ENCODE measurements at places on chromosomes 4 and X.

DNA sequence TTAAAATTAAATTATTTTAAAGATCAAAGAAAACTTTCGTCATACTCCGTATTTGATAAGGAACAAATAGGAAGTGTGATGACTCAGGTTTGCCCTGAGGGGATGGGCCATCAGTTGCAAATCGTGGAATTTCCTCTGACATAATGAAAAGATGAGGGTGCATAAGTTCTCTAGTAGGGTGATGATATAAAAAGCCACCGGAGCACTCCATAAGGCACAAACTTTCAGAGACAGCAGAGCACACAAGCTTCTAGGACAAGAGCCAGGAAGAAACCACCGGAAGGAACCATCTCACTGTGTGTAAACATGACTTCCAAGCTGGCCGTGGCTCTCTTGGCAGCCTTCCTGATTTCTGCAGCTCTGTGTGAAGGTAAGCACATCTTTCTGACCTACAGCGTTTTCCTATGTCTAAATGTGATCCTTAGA, at the start of gene CXCL8:
Gene CXCL8, plus strand, starts transcription at position 217 of the 426 bp plus-strand sequence. Its CDS starts 90 bp downstream, at position 307.
- no peak for DNase-seq

- DNase-seq, result no peak
These were observed 119.9 kb upstream of the HS3ST1 start for GRCh38 chr4:11548597-11549082.

- no peak for DNase-seq
These were observed 318.4 kb upstream of the GIMD1 start for GRCh38 chr4:106687026-106687425.

DNA sequence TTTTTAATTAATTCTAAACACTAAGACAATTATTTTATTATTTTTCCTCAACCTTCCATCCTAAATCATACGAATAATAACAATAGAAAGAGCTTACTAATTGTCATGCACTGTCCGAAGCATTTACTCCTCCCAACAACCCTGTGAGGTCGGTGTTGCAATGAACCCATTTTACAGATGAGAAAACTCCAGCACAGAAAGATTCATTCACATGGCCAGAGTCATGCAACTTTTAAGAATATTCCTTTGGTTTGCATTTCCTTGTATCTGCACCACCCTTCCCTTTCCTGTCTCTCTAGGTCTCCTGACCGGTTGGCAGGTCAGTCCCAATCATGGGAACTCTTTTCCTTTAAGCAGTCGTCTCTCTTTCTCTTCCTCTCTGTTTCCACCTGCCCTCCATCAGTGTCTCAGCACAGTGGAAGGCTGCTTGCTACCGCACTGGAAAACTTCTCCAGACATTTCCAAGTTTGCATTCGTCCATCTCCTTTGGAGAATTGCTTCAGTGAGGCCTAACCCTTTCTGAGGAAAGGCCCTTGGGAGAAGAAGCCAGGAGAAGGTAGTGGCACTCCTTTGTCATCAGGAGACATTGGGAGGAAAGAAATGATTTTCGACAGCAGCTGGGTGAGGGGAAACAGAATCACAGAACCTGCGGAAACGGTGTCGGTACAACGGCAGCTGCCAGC, 1.9 kb upstream of the TMSB4X start:
- no peak for DNase-seq

DNA sequence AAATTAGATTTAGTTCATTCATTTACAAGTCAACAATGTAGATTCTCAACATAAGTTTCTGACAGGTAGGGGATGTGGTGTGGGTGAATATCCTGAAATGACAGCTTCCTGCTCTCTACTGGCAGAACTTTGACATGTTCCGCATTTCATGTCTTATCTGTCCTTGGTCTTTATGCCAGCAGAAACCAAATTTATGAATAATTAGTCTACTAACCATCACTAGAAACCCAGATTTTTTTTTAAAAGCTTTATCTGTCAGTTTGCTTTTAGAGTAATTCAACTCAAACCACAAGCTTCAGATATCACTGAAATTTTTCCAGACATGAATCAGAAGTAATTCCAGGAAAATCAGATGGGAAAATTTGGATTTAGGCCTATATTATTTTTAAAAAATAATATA, 17.9 kb downstream of the COQ2 start:
- no peak for DNase-seq

GRCh38 chr4:150104404-150105027, 26.3 kb downstream of the DCLK2 start:
- DNase-seq, result no peak

DNA sequence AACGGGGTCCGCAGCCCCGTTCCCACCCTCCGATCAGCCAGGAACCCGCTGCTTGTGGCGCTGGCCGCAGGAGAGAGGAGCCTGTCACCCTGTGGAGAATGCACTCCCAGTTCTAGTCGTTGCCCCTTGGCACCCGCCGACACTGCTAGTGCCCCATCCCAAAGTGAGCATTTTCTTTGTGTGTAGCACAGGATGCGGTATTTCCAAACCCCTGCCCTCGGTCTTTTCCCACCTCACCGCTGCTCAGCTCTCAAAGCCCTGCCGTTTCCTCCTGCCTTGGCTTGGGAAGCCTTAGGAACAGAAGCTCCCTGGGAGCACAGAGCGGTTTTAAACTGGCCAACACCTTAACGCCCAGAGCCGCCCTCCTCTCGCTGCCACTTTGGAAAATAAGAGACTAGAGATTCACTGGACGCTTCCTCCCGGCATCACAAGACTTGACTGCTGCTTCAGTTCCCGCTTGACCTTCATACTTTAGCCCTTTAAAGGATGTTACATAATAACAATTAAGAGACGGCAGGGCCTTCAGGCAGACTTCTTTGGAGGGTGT, 772 bp downstream of the CYP4V2 start:
- no peak for DNase-seq

- no peak for DNase-seq
These were observed 20.5 kb downstream of the GLRB start for GRCh38 chr4:157096439-157096838.

GRCh38 chrX:38857736-38858523, 56.7 kb downstream of the MID1IP1 start:
- DNase-seq, result no peak

GRCh38 chr4:80077639-80078038, 4.6 kb upstream of the ANTXR2 start:
- no peak for DNase-seq

DNA sequence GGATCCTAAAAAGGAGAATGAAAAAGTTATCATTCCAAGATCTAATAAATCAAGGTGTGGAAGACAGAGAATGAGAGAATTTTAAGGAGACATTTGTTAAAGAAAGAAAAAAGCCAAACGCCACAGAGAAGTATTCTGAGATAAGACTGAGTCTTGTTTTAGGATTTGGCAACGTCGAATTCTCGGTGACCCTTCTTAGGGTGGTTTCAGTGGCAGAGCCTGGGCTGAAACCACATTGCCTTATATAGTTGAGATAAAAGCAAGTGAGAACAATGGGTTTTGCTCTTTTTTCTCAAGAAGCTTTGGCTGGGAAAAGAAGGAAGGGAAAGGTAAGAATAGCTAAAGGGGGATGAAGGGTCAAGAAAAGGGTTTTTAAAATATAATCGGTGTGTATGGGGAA, 209.4 kb downstream of the VEGFC start:
- no peak for DNase-seq

GRCh38 chr4:56086073-56086541, 137.4 kb downstream of the CEP135 start:
- DNase-seq, result no peak

- no peak for DNase-seq
These were observed 48.4 kb downstream of the ANXA3 start for GRCh38 chr4:78599931-78600375.

- DNase-seq, result no peak
These were observed 15.2 kb upstream of the YTHDC1 start for GRCh38 chr4:68365068-68365467.

- DNase-seq, result no peak
These were observed 82.4 kb downstream of the MTNR1A start for GRCh38 chr4:186472948-186473347.

DNA sequence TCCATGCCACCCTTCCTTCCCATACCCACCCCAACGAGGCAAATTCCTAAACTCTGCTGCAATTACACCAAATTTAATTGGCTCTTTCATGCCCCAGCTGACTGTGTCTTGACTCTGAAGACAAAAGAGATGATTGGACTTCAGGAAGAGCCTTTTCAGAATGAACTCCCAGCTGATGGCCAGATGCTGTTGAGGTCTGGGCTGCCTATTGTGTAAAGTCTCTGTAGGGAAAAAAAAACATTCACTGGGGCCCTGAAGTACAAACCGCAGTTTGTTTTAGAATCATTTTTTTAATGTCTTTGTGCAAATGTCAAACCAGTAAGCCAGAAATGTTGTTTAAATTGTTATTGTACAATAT, 174.8 kb downstream of the HHIP start:
- DNase-seq, result no peak

DNA sequence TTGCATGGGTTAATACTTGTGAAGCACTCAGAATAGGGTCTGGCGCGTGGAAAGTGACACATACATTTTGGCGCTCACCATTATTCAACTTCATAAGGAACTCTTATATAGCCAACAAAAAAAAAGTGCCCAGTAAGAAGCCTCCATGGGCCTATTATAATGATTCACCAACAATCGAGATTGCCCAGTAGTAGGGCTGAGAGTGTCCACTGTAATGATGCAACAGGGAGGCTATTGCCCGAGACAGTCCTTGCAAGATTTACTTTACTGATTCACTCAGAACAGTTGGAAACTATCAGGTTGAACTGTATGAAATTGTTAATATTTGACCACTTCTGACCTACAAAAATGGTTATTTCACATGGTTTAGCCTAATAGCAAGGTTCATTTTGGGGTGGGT, 86.0 kb downstream of the PJA1 start:
- no peak for DNase-seq

DNA sequence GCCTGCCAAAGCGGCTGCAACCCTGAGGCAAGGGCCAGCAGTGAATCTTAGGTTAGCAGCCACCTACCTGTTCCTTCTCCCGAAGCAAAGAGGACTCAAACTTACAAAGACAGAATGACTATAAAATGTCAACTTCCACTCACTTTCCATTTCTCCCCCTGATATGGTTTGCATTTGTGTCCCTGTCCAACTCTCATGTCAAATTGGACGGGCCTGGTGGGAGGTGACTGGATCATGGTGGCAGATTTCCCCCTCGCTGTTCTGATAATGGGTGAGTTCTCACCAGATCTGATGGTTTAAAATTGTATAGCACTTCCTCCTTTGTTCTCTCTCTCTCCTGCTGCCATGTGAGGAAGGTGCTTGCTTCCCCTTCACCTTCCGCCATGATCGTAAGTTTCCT, 35.3 kb upstream of the TMEM154 start:
- DNase-seq, result no peak

GRCh38 chr4:145954924-145955339, 16.3 kb upstream of the ZNF827 start:
- no peak for DNase-seq

DNA sequence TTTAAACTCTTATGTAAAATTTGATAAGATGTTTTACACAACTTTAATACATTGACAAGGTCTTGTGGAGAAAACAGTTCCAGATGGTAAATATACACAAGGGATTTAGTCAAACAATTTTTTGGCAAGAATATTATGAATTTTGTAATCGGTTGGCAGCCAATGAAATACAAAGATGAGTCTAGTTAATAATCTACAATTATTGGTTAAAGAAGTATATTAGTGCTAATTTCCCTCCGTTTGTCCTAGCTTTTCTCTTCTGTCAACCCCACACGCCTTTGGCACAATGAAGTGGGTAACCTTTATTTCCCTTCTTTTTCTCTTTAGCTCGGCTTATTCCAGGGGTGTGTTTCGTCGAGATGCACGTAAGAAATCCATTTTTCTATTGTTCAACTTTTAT, at the start of gene ALB:
Gene ALB, plus strand, starts transcription at position 246 of the 400 bp plus-strand sequence. Its CDS starts 41 bp downstream, at position 287.
- no peak for DNase-seq

GRCh38 chr4:25677157-25677556, 21.5 kb downstream of the SLC34A2 start:
- no peak for DNase-seq

DNA sequence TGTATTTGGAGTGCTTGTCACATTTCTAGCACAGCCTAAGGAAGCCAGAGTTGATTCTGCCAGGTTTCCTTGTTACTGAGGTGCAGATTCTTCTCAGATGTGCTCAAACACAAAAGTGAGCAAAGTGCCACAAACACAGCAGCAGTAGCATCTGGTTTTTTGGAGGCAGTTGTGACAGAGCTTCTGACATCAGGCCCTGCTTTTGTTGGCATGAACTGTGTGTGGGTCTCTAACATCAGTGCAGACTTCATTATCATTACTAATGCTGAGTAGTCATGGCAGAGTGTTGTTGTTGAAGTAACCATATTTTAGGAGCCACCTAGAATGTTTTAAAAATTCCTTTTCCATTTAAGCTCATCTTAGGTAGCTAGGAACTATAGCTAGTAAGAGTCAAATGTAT, 656.6 kb downstream of the ANKRD50 start:
- no peak for DNase-seq

DNA sequence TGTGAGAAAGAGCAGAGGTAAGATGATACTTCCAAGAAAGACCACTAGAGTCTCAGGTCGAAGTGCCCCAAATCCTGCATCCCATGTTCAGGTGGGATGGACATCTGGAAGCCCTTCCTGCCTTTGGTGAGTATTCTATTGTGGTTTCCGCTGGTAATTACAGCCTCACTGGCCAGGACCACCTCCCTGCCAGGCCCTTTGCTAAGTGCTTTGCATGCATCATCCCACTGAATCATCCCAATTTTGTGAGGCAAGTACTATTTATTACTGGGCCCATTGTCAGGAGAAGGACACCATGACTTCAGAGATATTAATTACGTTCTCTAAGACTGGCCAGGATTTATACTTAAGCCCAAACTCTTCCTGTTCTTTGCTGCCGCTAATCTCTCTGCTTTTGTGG, 10.7 kb upstream of the PASD1 start:
- no peak for DNase-seq

GRCh38 chr4:76997532-76997931, 48.0 kb downstream of the SEPTIN11 start:
- DNase-seq, result no peak

DNA sequence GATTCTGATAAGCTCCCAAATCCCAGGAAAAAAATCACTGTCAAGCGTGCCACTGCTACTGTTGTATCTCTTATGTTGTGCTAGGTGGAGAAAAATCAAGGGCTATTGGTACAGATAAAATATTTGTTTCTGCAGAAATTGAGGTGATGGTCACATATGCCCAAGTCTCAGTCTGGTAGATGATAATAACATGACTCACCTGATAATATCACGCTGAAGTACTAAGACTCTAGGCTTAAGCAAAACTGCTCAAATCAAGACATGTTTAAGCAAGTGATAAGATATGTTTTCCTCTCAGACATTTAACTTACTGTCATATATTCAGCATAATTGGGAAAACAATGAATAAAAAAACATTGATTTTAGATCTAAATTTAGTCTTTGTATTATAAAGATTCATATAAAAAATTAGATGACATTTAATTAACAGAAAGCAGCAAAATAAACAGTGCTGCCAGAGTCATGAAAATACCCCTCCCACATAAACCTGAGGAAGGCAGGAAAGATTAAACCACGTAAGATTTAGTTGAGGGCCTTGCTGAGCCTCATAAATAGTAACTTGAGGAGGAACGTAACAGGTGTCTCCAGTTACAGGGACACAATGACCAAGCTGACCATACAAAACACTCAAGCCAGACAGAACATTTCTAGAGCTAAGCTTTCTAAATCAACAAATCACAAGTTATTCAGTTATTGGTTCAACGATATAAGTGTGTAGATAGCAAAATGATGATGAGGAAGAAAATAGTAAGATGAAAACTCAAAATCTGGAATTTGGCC, 143.5 kb downstream of the CHM start:
- DNase-seq, result no peak
